Activated CD4-positive, alpha-beta memory T cell treated with anti-CD3 and anti-CD28 coated beads for 36 hours (primary cell): ENCODE measurements at places on chromosomes 2 and 18. TPM values are rescaled to one million over a fixed set of nuclear protein-coding genes. Genes with fewer than 3 reads are reported as not detected.

GRCh38 chr2:34332813-34333212, 733.7 kb upstream of the FAM98A start:
- H3K4me1 ChIP-seq = no peaks in the 10 kb centered on the region
- H3K36me3 ChIP-seq = no peaks in the 10 kb centered on the region
- H3K27ac ChIP-seq = no peak overlapping the region
- no peak for DNase-seq

DNA sequence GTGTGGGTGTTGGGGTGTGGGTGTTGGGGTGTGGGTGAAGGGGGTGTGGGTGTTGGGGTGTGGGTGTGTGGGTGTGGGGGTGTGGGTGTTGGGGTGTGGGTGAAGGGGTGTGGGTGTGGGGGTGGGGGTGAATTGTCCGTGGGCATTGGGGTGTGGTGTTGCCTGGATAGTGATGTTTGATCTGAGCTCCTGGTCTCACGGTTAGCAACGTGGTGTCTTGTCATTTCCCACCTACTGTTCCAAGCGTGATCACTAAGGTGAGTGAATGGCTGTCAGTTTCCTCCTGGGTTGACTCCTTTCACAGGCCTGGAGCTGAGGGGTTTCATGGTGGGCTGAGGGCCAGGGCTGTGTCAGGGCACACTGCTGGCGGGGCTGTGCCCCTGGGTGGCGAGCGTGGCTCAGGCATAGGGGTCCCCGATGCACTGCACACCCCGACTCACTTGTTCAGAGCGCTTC, 27.2 kb downstream of the RTP5 start:
- no peak overlapping the region for H3K4me3 ChIP-seq
- peaks cover 4% of the 10 kb centered on the region for H3K4me1 ChIP-seq
- H3K27ac ChIP-seq = peak overlapping the region; percentile 38
- peaks cover 2% of the 10 kb centered on the region for H3K27me3 ChIP-seq
- H3K36me3 ChIP-seq = peaks cover 19% of the 10 kb centered on the region
- DNase-seq = no peak

HOXD11 gene
- total RNA-seq = not detected

DNA sequence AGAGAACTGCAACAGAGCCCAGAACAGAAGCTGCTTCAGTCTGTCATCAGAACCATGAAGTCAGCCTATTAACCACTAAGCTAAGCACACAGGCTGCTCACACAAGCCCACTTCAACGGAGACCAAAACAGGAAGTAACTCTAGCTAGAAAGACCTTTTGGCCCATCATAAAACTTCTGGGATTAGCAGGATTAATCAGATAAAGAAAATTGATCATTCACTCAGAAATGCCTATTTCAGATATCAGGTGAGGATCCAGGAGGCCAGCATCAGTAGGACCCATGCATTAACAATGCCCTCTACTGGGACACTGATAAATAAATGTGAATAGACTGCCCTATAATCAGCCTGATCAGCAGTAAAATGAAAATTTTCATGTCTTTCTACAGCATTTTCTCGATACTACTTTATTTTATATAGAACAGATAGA, 101.4 kb downstream of the WDPCP start:
- H3K36me3 ChIP-seq = no peaks in the 10 kb centered on the region
- H3K27ac ChIP-seq = no peak overlapping the region
- H3K4me3 ChIP-seq = no peak overlapping the region
- DNase-seq = no peak
- no peaks in the 10 kb centered on the region for H3K27me3 ChIP-seq
- H3K4me1 ChIP-seq = no peaks in the 10 kb centered on the region

DNA sequence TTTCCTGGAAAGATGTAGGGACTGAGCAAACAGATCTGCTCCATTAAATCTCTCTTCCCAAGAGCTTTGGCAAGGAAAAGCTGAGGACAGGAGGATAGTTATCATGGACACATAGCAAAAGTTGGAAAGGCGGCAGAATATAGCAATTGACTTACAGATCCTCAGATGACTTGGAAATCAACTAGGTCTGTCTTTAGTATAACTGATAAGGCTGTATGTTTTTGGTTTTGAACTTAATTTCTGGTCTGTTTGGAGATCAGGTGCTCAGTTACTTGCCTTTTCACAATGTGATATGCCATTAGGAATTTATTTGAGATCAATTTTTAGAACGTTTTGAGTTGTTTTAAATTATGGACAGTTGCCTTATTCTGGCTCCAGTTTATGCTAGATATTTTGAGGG, 8.0 kb downstream of the RSAD2 start:
- H3K4me3 ChIP-seq = no peak overlapping the region
- peaks cover 9% of the 10 kb centered on the region for H3K4me1 ChIP-seq
- H3K27ac ChIP-seq = no peak overlapping the region
- no peaks in the 10 kb centered on the region for H3K27me3 ChIP-seq
- no peak for DNase-seq

- H3K4me1 ChIP-seq = peaks cover 4% of the 10 kb centered on the region
- no peak for DNase-seq
- peaks cover 8% of the 10 kb centered on the region for H3K36me3 ChIP-seq
- no peak overlapping the region for H3K27ac ChIP-seq
- no peaks in the 10 kb centered on the region for H3K27me3 ChIP-seq
Measured at GRCh38 chr2:168552450-168552856, 96.4 kb downstream of the CERS6 start.

- DNase-seq = no peak
- no peak overlapping the region for H3K4me3 ChIP-seq
- H3K36me3 ChIP-seq = peaks cover 40% of the 10 kb centered on the region
- no peaks in the 10 kb centered on the region for H3K4me1 ChIP-seq
- H3K27me3 ChIP-seq = no peaks in the 10 kb centered on the region
Measured at GRCh38 chr2:48482769-48483168, 47.2 kb upstream of the STON1 start.

DNA sequence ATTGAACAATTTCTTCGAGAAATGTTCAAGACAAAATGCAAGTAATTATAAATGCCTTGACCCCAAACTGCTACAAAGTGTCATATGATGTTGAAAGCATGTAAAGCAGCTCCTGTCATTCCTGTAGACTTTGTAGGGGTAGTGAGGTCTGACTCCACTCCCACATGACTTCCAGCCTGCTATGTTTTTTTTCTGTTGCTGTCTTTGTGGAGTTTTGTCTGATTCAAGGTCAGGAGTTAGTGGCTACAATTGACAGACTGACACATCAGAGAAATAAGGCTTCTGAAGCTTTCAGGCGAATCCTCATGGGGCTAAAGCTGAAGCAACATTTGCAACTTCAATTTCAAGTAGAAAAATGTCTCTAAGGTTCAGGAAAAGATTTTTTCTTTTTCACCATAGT, 63.9 kb upstream of the CCDC195 start:
- H3K4me1 ChIP-seq = peaks cover 3% of the 10 kb centered on the region
- H3K4me3 ChIP-seq = no peak overlapping the region
- peak overlapping the region; percentile 26 for H3K27ac ChIP-seq
- H3K36me3 ChIP-seq = peaks cover 35% of the 10 kb centered on the region

- DNase-seq = no peak
- H3K4me3 ChIP-seq = no peak overlapping the region
- H3K27me3 ChIP-seq = no peaks in the 10 kb centered on the region
- no peak overlapping the region for H3K27ac ChIP-seq
Measured at GRCh38 chr2:211347328-211347727, 790.9 kb downstream of the CPS1 start.

GRCh38 chr18:75393721-75394120, 33.8 kb downstream of the SMIM21 start:
- H3K27me3 ChIP-seq = peaks cover 21% of the 10 kb centered on the region
- DNase-seq = no peak
- H3K36me3 ChIP-seq = no peaks in the 10 kb centered on the region
- no peak overlapping the region for H3K4me3 ChIP-seq
- no peaks in the 10 kb centered on the region for H3K4me1 ChIP-seq

- no peaks in the 10 kb centered on the region for H3K4me1 ChIP-seq
- no peak overlapping the region for H3K4me3 ChIP-seq
- no peaks in the 10 kb centered on the region for H3K27me3 ChIP-seq
- no peak for DNase-seq
- H3K27ac ChIP-seq = no peak overlapping the region
Measured at GRCh38 chr18:33495278-33495677, 54.8 kb upstream of the CCDC178 start.

CD28 gene
- total RNA-seq = 279 TPM

DNA sequence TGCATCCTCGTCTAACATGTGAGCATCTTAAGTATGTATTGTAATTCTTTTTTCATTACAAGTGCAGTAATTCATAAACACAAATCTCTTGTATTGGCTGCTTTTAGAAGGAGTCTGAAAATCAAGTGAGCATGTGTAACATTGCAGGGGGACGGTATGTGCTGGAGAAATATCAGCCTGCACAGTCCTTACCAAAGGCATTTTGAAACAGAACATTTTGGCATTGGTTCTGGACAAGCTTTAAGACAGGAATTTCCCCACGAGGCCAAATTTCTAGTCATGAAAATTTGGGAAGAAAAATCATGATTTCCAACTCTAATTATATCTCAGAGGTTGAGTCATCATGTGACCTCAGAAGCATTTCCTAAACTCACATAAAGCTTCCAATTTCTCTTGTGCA, 24.7 kb upstream of the NRP2 start:
- DNase-seq = no peak
- no peaks in the 10 kb centered on the region for H3K36me3 ChIP-seq
- H3K27me3 ChIP-seq = peaks cover 6% of the 10 kb centered on the region

DNA sequence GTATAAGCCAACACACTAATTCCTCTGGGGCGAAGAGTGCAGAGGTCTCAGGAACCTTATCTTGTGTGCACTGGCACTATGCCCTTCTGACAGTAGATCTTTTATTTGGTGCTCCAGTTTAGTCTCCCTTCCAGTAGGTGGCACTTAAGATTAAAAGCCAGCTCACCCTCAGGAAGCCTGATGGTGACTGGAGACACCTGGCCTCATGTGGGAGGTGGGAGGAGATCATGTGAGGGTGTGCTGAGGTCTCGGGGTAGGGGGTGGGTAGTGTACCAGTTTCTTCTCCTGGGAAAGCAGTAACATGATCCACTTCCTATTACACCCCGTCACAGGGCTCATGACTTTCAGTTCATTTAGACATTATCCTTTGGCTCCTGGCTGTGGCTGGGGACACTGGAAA, 654.9 kb downstream of the ADCYAP1 start:
- H3K4me3 ChIP-seq = no peak overlapping the region
- DNase-seq = no peak
- no peaks in the 10 kb centered on the region for H3K4me1 ChIP-seq

- no peak overlapping the region for H3K27ac ChIP-seq
- no peaks in the 10 kb centered on the region for H3K27me3 ChIP-seq
Measured at GRCh38 chr18:31983976-31984375, 34.6 kb upstream of the RNF125 start.

DNA sequence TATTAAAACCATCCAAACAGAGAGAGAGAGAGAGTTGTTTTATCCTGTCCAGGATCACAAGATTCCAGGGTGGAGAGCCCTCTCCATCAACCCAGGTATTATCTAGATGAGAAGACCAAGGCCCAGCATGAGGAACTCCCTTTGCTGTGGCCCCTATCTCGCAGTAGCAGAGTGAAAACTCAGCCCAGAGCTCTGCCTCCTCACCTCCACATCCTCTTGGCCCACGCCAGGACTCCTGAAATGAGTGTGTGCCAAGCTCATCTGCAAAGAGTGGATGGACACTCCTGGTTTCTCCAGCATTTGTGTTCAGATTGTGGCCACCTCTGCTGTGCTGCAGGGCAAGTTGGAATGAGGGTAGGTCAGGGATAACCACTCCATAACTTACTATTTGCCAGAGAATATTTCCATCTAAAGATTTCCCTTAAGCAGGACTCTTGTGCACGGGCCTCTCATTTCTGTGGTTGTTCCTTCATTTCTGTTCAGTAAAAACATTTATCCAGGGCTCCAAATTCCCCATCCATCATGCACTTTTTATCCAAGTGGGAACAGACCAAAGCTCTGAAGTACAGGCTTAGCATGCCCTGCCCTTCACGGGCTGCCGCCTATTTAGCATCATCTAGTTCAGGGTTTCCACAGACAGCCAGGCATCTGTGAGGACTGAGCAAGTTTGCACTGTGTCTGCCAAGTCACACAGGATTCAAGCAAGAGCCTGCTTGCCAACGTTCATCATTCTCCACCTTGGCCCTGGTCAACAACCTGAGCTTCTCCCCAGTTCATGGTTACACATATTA, 583.2 kb upstream of the ID2 start:
- no peaks in the 10 kb centered on the region for H3K4me1 ChIP-seq
- no peak overlapping the region for H3K4me3 ChIP-seq
- no peak overlapping the region for H3K27ac ChIP-seq
- peak; percentile 22 for DNase-seq
- H3K36me3 ChIP-seq = no peaks in the 10 kb centered on the region

ABCG8 gene
- total RNA-seq = not detected

HOXD13 gene
- total RNA-seq = not detected

DNA sequence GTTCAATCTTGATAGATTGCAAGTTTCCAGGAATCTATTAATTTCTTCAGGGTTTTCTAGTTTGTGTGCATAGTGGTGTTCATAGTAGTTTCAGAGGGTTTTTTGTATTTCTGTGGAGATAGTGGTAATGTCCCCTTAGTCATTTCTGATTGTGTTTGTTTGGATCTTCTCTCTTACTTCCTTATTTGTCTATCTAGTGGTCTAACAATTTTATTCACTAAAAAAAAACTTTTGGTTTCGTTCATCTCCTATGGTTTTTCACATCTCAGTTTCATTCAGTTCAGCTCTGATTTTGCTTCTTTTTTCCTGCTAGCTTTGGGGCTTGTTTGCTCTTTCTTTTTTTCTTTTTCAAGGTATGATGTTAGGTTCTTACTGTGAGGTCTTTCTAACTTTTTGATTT, 94.5 kb downstream of the SNTG2 start:
- no peak for DNase-seq
- peaks cover 10% of the 10 kb centered on the region for H3K27me3 ChIP-seq
- H3K4me1 ChIP-seq = peaks cover 4% of the 10 kb centered on the region
- H3K4me3 ChIP-seq = no peak overlapping the region
- H3K36me3 ChIP-seq = peaks cover 2% of the 10 kb centered on the region

XDH gene
- not detected for total RNA-seq

DNA sequence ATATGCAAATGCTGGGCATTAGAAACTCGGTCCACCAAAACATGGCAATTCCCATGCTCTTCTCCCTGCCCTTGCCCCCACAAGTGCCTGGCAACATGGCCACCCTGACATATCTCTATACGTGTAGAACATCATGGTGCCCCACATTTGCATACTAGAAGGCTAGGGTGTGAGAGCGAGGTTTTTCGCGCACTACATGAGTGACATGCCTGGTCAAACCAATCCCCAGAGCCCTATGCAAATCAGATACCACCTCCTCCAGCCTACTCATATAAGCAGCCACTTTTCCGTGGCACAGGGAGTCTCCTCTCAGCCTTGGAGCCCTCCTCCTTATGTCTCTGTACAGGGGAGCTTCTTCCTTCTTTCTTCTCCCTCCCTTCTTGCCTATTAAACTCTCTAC, 296.1 kb upstream of the GULP1 start:
- H3K36me3 ChIP-seq = no peaks in the 10 kb centered on the region
- H3K27me3 ChIP-seq = no peaks in the 10 kb centered on the region
- H3K27ac ChIP-seq = no peak overlapping the region
- DNase-seq = no peak
